AG09309 (cell line): ENCODE measurements at places on chromosomes 11 and 22.
A peak's percentile ranks its signal among the peaks of the same experiment; 100 is the strongest.

GRCh38 chr11:83691451-83691950 lies 405.3 kb upstream of the CCDC90B start:
- no peak for DNase-seq

DNA sequence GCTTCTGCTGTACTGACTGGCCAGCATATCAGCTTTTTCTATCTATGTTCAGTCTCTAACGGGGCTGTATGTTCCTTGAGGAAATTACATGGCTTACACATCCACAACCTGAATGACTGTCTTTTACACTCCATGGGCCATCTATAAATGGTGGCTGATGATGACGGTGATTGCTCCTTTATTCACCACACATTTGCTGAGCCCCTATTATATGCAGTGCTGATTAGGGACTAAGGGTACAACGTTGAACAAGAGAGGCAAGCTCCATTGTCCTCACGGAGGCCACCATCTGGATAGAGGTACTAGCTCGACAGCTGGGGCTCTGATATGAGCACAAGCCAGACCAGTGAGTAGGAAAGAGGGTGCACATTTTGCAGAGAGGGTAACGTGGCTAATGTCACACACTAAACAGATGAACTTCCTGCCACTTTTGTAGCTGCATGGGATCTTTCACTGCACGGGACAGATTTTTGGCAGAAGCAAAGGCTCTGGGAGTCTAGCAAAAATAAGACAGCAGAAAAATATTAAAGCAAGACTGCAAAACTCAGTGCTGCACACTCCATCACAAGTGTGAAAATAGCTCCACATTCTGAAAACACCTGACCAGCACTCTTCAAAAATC lies 30.6 kb downstream of the DRD2 start:
- no peak for DNase-seq

DNA sequence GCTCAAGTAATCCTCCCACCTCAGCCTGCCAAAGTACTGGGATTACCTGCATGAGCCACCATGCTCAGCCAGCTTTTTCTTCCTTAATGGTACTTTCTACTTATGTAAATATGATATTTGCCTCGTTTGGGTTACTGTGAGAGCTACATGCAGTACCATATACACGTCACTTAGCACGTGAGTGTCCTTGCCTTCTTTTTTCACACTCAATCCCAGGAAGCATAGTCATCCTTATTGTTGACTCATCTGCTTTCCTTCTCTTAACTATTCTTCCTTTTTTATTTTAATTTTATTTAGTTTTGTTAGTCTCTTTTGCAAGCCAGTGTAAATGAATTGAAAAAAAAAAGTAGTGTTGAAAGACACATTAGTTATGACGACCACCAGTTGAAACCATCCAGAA lies 205.9 kb downstream of the HIPK3 start:
- no peak for DNase-seq

GRCh38 chr22:30158744-30159500 lies 78.7 kb downstream of the HORMAD2 start:
- DNase-seq, result no peak

DNA sequence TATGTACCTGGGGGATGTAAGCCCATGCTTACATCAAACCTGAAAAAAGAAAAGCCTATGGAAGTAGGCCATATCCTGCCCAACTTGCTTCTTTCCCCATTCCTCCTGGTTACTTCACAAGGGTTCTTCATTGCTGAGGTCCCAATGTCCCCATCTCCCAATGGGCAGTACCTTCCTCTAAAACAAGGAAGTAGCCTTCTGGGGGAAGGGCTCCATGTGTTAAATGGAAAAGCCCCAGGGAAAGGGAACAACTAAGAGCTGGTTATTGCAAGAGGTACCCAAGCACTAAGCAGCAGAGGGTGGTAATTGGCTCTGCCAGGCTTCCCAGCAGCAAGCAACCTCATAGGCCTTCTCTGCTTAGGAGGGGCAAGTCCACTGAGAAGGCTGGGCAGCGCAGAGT lies 11.3 kb downstream of the TMEM216 start:
- no peak for DNase-seq

GRCh38 chr11:3866206-3866605 lies 10.7 kb downstream of the STIM1 start:
- no peak for DNase-seq

- peak; percentile 47 for DNase-seq
Measured at GRCh38 chr11:74648894-74649293, 56.5 kb downstream of the POLD3 start.

DNA sequence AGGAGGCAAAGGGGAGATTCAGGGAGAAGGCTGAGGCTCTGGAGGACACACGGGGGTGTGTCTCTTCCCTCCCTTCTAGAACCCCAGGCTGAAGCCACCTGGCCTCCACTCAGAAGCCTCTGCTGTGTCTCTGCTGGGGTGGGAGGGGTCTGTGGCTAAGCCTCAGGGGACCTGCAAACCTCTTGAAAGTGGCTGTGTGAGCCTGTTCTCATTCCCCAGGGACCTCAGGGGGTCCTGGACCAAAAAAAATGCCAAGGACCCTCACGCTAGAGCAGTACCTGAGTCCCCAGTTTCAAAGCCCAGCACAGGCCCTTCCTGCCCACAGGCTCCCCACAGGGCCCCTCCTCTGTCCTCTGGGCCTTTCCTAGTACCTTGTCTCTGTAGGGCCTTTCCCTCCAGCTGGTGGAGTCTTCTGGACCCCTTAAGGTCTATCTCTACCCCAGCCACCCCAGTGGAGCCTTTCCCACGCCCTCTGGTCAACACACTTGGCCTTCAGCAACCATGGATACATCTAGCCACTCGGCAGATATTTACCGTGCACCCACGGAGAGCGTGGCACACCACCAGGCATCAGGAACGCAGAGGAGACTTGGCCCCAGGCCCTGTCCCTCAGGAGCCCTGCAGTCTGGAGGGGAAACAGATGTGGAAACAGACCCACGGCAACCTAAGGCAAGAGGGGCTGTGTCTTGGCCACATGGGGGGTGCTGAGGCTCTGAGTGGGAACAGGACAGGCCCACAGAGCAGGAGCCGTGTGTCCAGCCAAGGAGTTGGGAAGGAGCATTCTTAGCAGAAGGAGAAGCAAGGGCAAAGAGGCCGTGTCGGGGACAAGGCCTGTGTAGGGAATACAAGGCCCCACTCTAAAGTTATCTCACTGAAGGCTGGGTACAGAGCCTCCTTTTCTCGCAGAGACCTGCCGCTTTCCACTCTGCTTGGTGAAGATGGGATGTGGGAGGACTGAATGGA lies 18.5 kb downstream of the PLA2G6 start:
- DNase-seq, result no peak

DNA sequence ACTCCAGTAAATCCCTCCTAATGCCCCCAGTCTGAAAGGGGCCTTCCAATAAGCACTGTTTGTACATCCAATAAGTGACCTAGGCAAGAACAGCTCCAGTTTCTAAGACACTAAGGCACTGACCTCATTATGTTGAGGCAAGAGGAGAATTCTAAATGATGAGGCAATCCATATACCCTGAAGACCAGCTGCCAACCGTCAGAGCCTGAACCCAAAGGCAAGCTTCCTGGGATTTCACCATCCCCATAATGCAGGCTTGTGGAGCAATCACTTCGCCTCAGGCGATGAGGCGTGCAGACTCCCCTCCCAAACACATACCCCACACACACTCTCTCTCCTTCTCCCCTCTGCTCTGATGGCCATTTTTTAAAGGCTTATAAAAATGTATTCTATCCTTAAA lies 49.5 kb downstream of the LGR4 start:
- peak; percentile 93 for DNase-seq

GRCh38 chr11:57476757-57477506 lies 16.6 kb downstream of the RTN4RL2 start:
- DNase-seq, result no peak

- no peak for DNase-seq
Measured at GRCh38 chr11:57502376-57502775, 13.1 kb downstream of the SLC43A1 start.

DNA sequence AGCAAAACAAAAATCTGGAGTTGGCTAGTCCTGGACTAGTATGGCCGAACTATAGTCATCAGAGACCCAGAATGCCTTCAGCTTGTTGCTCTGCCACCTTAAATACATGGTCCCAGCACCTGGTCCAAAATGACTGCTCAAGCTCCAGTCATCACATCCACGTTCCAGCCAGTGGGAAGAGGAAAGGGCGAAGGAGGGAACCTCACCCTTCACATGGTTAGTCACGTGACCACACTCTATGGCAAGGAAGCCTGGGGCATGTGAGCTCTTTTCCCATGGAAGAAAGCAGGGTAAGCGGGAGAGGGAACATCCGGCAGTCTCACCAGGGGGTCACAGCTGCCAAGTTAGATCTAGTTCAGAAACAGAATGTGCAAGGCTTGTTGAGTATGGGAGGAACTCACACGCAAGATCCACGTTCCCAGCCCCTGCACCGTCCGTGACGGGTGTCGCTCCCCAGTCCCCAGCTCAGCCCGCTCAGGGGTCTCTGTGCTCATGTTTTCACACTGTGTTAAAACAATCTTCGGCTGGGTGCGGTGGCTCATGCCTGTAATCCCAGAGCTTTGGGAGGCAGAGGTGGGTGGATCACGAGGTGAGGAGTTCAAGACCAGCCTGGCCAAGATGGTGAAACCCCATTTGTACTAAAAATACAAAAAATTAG lies 1.9 kb upstream of the ANO9 start:
- no peak for DNase-seq

- DNase-seq, result no peak
Measured at GRCh38 chr11:61587541-61587941, 6.7 kb upstream of the SYT7 start.

DNA sequence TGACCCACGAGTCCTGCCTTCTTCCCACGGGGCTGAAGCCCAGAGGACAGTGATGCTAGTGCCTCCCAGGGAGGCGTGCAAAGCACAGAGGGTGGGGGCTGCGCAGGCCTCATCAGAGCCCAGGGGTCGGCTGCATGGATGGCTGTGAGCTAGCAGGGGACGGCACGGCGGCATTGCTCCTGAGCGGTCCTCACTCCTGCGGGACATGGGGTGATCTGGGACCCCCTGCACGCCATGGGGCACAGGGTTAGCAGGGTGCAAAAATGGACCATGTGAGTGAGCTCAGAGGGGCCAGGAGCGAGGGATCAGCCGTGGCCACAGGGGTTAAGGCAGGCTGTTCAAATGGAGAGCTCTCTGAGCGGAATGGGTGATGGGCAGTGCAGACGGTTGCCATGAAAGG lies 138.3 kb downstream of the SNX19 start:
- DNase-seq, result no peak

DNA sequence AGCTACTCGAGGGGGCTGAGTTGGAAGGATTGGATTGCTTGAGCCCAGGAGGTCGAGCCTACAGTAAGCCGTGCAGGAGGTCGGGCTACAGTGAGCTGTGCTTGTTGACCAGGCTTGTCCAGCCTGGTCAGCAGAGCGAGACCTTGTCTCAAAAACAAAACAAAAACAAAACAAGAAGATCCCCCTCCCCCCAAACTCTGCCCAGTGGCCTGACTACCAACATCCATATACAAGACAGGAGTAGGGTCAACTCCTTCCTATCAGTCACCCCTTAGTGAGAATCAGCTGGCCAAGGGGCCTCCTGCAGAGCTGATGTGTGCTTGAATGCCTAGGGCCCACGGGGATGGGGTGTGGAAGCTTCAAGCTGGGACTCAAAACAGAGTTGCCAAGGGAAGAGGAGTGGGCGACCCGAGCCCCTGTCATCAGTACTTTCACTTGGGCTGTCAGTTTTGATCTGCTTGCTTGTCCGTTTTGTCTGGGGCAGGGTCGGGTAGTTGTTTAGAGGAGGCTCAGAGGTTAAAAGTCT lies 942 bp upstream of the TSPAN18 start:
- no peak for DNase-seq

DNA sequence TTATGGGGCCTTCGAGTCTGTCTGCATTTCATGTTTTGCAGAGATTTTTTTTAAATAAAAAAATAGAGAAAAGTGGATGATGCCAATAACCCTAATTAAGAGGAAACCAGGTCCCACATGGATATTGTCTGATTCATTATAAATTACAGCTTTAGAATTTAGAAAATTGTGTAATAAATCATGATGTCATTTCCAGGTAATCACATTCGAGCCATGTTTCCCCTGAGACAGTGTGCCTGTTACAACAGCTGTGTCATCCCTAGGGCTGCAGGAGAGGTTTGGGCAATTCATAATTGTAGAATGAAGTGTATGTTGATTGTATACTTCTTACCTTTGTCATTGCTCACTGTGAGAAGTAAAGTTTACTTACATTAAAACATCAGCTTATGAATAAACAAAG lies 38.3 kb downstream of the NCAM1 start:
- no peak for DNase-seq

GRCh38 chr22:38203090-38203810 lies 1.5 kb downstream of the MAFF start:
- DNase-seq, result no peak

- DNase-seq, result no peak
Measured at GRCh38 chr22:32348031-32348611, 9.5 kb upstream of the RFPL3 start.

GRCh38 chr11:64539711-64540427 lies 51.2 kb upstream of the SLC22A12 start:
- DNase-seq, result no peak

GRCh38 chr11:32107647-32108046 lies 16.8 kb downstream of the RCN1 start:
- DNase-seq, result no peak
